NK-92 treated with Interleukin-12 subunit alpha and Interleukin-12 subunit beta, amount 100 ng/mL, for 24 hours (cell line): ENCODE measurements at places on chromosomes 12 and 14.

DNA sequence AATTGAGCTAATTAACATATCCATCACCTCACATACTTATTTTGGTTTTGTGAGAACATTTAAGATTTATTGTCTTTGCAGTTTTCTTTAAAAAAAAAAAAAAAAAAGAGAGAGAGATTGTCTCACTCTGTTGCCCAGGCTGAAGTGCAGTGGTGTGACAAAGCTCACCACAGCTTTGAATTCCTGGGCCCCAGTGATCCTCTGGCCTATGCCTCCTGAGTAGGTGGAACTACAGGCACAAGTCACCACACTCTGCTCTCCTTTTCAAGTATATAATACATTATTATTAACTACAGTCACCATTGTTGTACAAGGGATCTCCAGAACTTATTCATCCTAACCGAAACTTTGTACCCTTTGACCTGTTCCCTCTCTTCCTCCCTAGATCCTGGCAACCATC lies 64.0 kb downstream of the NUMB start:
- no peak for DNase-seq

GRCh38 chr12:3551386-3551785 lies 60.4 kb downstream of the PRMT8 start:
- DNase-seq, result no peak

GRCh38 chr14:51041883-51042282 lies 53.0 kb downstream of the TRIM9 start:
- DNase-seq, result no peak

- DNase-seq, result no peak
Observed at GRCh38 chr12:81206429-81206828, 128.6 kb downstream of the ACSS3 start.

DNA sequence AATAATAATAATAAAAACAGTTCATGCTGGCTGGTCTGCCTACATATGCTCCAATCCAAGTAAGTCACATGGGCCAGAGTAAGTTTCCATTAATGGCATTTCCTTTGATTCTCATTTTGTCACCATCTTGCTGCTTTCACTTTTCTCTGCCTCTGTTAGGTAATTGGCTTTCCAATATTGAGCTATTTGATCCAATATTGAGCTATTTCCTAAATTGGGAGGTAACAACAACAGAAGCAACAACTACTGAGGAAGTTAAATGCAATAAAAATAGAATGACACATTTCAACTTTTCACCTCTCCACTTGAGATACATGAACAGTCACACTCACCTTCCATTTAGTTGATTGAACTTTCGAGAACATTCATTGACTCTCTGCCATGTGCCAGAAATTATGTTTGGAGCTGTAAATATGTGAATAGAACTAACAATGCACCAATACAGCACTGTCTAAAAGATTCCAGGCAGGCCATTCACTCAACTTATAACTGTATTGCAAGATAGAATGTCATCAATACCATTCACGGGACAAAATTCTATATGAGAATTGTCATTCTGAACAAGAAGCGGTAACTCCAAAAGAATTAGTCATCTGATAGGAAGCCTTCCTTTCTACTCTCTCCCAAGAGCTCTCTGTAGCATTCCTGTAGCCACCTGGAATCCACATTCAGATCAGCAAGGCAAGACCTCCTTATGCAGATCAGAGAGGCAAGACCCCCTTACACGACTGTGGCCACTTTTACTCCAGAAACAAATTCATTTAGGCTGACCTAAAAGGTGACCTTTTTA lies 136.4 kb downstream of the PHLDA1 start:
- DNase-seq, result no peak
